Stimulated activated CD4-positive, alpha-beta T cell treated with anti-CD3 and anti-CD28 coated beads, Interleukin-1b, Interleukin-23, amount 100 ng/mL, for 1 hour (primary cell): ENCODE measurements at places on chromosomes 5 and 9.

DNA sequence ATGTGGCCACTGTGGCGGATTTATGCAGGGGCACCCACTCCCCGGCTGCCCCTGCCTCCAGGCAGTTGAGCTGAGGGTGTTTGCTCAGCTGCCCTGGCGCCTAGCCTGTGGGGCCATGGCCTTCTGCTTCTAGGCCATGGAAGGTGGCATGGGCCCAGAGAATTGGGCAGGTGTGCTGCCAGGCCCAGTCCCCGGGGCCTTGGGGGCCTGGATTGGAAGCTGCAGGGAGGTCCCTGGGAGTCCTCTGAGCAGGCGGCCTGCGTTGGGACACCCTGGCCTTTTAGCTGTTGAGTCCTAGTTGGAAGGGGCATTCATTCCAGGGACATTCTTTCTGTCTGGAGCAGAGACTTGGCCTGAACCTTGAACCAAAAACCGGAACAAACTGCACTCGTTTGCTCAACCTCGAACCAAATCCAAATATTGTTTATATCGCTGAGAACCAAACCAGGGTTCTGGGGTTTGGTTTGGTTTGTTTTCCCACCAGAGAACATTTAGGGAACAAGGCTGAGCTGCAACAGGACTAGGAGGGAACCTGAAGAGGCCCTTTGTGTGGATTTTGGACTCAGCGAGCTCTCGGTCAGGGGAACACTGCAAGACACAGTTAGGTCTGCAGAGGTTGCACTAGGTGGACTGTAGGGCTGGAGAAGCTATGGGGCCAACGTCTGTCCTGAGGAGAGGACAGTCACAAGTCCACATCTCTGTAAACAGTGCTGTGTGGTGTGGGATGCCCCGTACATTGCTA lies 116.8 kb downstream of the BOD1 start:
- DNase-seq, result no peak

GRCh38 chr5:151775025-151775606 lies 3.4 kb downstream of the G3BP1 start:
- no peak for DNase-seq

DNA sequence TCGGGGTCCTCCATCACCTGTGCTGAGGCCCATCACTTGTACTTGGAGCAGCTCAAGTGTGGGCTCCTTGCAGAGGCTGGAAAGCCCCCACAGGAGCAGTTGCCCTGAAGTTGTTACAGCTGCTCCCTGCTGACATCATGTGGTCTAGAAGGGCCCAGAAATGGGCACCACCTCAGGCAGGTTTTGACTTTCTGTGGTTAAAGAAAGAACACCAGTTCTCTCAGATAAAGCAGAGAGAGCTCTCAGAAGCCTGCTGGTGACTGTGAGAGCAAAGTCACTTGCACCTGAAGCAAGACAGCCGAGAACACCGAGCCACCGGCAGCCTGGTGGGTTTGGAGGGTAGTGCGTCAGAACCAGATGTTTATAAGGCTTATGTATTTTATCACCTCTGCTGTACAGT lies 70.4 kb downstream of the MVB12B start:
- DNase-seq, result no peak

- peak; percentile 21 for DNase-seq
Observed at GRCh38 chr5:57494104-57495098, 11.8 kb upstream of the ACTBL2 start.

DNA sequence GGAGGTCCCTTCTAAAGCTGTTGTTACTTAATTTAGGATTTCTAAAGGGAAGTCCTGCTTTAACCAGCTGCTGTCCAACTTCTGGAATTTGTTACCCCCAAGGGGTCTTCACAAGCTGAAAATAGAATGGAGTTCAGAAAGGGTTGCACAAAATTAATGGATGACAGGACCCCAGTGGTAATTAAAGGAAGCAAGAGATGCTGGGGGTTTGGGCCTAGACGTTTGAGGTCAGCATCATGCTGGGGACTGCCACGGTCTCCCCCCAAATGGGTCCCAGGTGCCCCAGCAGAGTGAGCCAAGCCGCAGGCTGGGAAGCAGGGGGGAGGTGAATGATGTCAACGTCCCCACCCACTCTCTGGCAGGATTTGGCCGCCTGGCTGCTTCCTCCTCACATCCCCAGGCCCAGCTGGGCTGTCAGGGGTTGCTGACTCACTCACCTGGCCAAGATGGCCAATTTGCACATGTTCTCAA lies 97.5 kb upstream of the ARAP3 start:
- DNase-seq, result no peak

DNA sequence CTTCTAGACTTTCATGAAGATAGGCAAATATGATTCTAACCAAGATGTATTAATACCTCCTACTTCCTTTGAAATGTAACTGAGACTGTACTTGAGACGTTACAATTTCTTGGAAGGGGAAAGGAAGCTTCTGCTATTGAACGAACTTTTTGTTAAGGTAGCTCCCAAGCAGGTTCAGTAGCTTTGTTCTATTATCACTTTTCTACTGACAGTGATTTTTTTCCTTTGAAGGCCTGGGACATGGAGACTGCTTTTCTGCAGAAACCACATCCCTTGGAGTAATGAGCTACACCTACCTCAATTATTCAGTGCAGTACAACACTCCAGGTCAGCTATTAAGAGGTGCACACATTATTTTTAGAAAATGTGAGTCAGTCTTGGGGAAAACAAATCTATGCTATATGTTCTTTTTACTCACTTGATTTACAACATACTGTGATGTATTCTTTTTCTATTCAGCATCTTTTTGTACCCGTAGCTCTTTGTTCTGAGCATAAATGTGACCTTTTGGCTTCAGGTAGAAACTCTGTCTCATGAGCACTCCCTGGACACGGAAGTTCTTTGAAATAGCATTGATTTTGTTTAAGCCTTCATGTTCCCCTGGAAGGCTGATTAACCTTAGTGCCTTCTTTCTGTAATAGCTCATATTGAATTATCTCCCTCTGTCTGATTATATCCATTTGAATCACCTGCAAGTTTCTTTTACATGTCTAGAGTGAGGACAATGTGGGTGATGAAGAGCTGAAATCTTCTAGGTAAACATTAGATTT lies 56.5 kb upstream of the CDKN2B start:
- DNase-seq, result no peak

DNA sequence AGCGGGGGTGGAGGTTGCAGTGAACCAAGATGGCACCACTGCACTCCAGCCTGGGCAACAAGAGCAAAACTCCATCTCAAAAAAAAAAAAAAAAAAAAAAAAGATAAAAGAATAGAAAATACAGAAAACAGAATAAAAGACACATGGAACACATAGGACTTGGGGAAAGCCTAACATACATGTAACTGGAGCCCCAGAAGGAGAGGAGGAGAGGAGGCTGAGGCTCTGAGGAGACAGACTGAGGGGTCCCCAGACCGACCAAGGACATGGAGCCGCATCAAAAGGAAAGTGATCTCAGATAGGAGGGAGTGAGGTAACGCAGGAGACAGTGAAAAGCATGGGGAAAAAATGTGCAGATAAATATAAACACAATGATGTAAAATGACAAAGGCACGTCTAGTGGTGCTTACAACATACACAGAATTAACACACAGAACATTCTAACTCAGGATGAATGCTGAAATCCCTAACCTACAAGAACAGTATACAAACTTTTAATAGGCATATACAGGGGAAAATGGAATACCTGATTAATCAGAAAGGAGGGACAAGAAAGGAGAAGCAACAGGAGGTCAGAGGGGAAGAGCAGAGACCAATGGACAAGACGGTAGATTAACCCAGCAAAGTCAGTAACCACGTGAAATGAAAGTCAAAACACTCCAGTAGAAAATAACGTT lies 65.2 kb upstream of the UBAC1 start:
- DNase-seq, result no peak

GRCh38 chr5:163943546-163943945 lies 438.1 kb downstream of the MAT2B start:
- DNase-seq, result no peak

- no peak for DNase-seq
Observed at GRCh38 chr5:111914966-111915636, 158.1 kb upstream of the NREP start.

GRCh38 chr9:96420468-96421219 lies 2.5 kb upstream of the ZNF367 start:
- DNase-seq, result no peak

- no peak for DNase-seq
Observed at GRCh38 chr9:120929229-120929791, 2.7 kb upstream of the TRAF1 start.

GRCh38 chr9:114288193-114289091 lies 34.5 kb upstream of the ORM1 start:
- DNase-seq, result no peak

DNA sequence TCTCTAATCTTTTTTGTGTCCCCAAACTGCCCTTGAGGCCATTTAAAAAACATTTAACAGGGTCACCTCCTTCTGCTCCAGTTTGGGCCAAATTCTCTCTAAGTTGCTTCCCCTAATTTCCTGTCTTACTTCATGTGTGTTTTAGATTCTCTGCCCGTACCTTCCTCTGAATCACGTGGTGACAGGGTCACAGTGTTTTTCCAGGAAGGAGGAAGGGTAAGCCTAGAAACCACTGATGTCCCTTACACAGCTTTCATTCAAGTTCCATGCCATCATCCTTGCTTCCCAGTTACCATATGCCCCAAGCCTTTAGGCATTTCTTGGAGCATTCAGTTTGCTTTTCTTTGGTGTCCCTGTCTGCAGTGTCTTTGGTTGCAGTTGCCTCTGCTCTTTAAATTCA lies 42.4 kb upstream of the MACIR start:
- no peak for DNase-seq

GRCh38 chr5:160129841-160130240 lies 10.6 kb upstream of the PWWP2A start:
- no peak for DNase-seq

- DNase-seq, result no peak
Observed at GRCh38 chr5:77869116-77869798, 93.1 kb upstream of the TBCA start.

DNA sequence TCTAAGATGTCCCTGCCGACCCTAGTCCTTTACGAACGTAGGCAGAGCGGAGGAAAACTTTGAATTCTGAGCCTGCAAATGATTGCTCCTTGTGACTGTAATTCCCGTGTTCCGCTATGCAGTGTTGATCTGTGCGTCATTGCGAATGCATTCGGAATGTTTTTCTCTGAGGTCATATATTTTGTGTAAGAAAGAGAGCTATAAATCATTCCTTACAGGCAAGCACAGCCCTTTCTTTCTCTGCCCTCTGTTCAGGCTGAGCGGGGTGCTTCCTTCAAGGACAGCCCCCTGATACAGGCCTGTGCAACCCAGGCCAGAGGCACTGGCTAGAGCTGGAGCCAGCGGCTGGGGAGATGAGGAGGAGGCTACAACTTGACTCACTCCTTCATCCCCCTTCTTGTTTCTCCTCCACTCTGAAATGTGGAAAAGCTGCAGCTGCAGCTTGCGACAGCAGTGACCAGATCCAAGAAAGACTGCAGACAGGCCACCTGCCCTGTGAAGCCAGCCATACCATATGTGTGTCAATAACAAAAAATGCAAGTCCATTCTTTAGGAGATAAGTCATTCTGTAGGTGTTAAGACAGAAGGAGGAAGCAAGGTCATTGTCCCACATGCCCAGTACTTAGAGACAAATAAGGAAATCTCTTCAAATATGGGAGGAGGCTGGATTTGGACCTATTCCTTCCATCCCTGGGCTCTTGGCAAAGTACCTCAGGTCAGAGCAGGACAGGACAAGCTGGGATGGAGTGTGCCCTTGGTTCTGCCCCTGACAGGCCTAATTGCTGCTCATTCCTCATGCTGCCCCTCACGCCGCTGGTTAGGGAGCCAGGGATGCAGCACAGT lies 345.7 kb upstream of the WWC1 start:
- no peak for DNase-seq

DNA sequence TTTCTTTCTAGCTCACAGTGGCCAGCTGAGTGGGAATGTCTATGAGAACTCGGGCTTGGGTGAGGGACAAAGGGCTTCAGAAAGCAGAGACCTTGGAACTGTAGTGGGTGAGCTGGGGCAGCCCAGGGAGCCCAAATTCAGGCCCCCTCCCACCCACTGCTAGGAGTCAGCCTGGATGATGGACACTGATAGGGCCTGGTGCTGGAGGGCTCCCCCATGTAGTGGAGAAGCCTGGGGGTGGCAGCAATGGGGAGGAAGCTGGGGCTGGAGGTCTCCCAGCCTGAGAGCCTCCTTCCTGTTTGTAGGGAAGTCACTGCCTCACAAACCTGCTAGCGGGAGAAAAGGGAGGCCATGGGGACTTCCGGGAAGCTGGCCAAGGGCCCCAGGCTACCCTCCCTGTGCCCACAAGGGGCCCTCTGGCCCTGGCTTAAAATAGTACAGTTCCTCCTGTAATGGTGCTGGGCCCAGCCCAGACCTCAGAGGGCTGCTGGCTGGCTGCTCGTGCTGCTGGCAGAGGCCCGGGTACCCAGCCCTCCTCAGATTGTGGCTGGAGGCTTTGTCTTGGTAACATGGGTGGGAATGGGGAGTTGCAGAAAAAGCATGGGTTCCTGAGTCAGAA lies 6.3 kb upstream of the NR5A1 start:
- no peak for DNase-seq

DNA sequence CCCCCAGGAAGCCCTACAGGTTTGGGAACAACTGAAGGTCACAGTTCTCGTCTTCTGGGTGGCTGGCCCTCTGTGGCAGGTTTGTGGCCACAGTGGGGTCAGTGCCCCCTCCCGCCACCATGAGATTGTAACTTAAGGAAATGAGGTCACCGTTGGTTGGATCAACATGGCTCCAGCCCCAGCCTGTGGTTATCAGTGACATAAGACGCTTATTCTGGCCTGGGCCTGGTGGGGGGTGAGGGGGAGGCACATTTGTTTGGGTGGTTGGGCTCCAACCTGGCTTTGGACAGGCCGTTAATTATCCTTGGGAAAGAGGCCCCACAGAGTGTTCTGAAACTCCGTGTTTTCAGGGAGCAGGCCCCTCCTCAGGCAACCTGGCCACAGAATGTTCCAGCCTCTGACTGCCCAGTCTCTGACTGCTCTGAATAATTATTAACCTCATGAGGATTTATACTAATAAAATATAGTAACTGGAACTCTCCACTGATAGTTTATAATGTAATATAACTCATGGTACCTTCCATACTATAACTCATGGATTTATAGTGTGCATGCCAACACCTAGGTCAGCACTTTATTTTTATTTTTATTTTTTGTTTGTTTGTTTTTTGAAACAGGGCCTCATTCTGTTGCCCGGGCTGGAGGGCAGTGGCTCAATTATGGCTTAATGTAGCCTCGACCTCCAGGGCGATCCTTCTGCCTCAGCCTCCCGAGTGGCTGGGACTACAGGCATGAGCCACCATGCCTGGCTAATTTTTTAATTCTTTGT lies 58.0 kb upstream of the RPL26L1 start:
- no peak for DNase-seq

- DNase-seq, result no peak
Observed at GRCh38 chr5:139251281-139251687, 42.3 kb upstream of the MATR3 start.
